ENCODE measurements at places on chromosomes 4 and X.

GRCh38 chr4:117817301-117817700, 217.0 kb upstream of the NDST3 start:
- peak; percentile 3 for DNase-seq

DNA sequence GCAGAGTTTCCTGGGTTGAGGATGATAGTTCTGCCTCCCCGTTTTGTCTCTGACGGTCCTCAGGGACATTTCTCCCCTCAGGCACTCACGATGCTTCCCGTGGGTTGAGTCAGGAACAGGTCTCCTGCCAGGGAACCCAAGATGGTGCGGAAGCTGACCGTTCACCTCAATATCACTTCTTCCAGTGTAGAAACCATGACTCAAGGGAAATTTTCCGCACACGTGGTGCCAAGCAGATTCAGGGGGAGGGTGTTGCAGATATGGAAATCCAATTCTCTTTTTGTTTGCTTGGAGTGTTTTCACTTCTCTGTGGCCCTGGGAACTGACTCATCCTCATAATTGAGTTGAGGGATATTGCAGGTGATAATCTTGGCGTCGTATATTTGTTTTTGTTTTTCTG, 46.7 kb downstream of the CXorf49B start:
- no peak for DNase-seq

GRCh38 chrX:43973249-43974099, at the start of gene NDP:
Gene NDP (minus strand): TSS chrX:43973390. CDS start chrX:43958645, 14,745 bp downstream.
- DNase-seq: no peak

GRCh38 chr4:165190591-165191347, 16.6 kb upstream of the KLHL2 start:
- no peak for DNase-seq

GRCh38 chr4:65416891-65417290, 253.4 kb downstream of the EPHA5 start:
- DNase-seq: no peak

- no peak for DNase-seq
Measured at GRCh38 chr4:174461466-174462106, 60.7 kb downstream of the HPGD start.

DNA sequence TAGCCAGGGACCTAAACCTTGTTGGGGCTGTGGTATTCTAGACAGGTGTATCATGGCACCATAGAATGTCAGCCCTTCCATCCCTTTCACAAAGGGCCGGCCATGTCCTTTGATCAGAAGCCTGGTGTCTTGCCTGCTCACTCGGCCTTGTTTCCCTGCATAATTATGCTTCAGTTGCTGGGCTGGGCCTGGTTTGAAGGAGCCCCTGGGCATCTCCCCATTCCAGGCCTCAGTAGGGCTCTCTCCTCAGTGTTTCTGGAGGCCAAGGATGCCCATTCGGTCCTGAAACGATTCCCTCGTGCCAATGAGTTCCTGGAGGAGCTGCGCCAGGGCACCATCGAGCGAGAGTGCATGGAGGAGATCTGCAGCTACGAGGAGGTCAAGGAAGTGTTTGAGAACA, 4.5 kb downstream of the PRRG3 start:
- no peak for DNase-seq

- no peak for DNase-seq
Measured at GRCh38 chrX:7542587-7543380, 300.2 kb upstream of the VCX start.

- no peak for DNase-seq
Measured at GRCh38 chr4:126812076-126812475, 820.7 kb upstream of the INTU start.

DNA sequence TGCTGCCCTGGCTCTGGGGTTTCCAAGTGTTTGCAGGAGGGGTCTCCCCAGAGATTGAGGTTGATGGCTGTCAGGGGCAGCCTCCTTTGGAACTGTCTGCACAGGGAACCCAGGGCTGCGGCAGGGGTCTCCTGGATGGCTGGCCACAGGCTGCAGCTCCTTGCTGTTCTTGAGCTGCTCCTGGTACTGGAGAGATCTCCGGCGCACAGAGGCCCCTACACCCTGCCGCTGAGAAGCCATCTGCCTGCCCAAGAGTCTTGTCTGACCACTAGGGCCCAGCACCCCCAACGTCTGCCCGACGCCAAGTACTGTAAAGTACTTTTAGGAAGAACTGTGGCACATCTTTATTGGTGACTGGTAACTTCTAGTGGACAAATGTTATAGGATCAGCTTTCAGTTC, 13.5 kb downstream of the STIM2 start:
- no peak for DNase-seq

- DNase-seq: no peak
Measured at GRCh38 chr4:7086384-7086783, 18.5 kb upstream of the GRPEL1 start.

Data from SJSA1 (cell line).